Germinal center (tissue), 1 donor: ENCODE measurements at places on chromosomes 12 and 14.

- no peak for DNase-seq
These were observed at the start of gene LRCOL1 for GRCh38 chr12:132610051-132610759. Gene LRCOL1 (minus strand): TSS chr12:132610582. CDS start chr12:132606251, 4,331 bp downstream.

DNA sequence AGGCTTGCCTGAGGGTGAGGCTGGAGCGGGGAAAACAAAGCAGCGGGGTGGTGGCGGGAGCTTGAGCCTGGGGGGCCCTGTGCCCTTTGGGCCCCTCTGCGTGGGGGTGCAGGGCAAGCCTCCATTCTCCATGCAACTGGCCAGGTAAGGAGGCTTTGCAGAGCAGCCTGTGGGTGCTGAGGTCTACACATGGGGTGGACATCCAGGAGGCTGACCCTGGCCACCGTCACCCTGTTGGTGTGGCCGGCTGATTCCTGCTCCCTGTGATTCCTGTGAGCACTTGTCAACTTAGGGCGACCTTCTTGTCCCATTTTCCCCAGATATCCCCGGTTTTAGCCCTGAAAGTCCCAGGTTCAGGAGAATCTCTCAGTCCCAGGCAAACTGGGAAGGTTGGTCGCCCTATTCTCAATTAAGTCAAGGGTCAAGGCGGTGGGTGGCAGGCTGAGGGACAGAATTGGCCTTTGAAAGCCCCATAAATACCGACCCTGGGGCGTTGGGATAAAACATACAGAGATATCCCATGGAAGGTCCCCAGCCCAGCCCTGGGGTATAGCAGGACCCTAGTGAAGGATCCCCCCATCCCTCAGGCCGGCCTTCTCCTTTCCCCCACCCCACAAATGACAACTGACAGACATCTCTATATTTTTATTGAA is 70.5 kb downstream of the PRIMA1 start:
- no peak for DNase-seq

DNA sequence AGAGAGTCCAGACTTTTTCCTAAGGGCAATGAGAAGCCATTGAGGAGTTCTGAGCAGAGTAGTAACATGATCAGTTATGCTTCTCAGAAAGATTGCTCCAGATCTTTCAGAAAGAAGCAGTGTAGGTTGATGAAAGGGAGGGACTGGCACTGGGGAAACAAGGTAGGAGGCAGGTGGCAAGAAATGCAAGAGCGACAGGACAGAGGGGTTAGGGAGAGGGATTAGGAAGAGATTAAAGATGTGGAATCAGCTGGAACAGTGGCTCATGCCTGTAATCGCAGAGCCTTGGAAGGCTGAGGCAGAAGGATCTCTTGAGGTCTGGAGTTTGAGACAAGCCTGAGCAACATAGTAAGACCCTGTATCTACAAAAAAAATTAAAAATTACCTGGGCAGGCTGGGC is 3.4 kb downstream of the CDCA3 start:
- DNase-seq = no peak

DNA sequence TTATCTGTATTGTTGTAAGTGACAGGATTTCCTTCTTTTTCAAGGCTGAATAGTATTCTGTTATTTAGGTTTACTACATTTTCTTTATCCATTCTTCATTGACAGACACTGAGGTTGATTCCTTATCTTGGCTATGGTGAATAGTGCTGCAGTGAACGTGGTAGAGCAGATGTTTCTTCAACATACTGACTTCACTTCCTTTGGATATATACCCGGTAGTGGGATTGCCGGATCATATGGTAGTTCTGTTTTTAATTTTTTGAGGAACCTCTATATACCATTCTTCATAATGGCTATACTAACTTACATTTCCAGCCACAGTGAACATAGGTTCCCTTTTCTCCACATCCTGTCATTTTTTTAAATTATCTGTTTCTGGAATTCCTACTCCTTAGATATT is 21.8 kb downstream of the DERA start:
- DNase-seq = no peak

GRCh38 chr12:77062846-77063461 is 2.4 kb downstream of the E2F7 start:
- no peak for DNase-seq

DNA sequence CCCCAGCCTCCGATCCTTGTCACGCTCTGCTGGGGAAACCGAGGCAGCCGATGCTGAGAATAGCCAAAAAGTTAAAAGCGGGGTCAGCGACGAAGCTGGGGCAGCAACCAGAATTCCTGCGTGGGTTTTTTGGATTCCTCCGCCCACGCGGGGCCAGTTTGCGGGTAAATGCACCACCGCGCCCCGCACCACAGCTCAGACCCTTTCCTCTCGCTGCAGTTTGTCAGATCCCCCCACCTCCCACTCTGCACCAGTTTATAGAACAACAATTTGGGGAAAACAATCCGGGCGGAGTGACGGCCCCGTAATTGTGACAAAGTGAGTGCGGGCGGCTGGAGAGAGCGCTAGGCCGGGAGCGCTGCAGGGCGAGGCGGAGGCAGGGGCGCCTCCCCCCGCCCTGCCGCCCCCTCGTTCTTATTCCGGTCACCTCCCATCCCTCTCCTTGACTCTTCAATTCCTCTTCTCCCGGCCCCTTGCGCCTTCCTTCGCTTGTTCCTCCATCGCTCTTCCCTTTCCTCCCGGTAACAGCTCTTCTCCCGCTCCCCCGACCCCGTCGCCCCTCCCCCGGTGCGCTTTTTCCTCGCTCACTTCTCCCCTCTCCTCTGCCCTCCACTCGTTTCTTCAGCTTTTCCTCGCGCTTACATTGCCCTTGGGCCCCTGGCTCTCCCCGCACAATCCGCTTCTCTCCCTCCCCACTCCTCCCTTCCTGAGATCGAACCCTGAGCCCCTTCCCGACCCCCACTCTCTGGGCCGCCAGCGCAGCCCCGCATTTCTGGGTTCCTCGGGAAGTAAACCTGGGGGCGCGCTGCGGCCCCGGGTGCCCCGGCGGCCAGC is 646 bp upstream of the DNAJC22 start:
- no peak for DNase-seq

- DNase-seq = peak; percentile 30
These were observed 13.9 kb upstream of the CACNA2D4 start for GRCh38 chr12:1932264-1932777.

GRCh38 chr12:2212971-2213869 is 160.4 kb downstream of the CACNA1C start:
- DNase-seq = no peak

DNA sequence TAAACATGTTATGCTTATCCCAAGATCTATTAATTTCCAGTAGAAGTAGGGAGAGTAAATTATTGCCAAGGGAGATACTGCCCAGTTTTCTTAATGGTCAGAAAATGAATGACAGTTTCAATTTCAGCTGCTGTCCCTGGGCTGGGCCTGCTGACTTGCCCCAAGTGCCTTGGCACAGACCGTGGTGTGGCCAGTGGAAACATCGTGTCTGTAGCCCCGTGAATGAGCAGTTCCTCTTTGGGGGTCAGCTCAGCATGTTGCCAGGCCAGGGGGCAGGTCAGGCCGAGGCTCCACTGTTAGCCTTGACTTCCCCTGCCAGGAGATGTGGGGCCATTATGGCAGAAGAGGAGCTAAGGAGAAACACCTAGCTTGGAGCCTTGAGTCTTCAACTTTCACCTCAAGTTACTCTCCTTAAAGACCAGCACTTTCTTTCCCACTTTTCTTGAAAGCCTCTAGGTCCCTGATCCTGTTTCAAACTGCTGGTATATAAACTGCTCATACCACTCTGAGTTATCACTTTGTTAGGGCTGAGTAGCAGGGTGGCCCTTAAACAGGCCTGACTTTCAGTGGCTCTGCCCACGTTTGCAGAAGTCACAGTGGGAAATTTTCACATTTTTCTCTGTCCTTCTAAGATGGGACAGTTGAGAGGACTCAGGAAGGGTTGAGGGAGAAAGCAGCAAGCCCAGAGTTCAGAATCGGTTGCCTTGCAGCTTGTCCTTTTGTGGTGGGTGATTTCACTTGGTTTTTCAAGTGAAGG is 73.2 kb downstream of the SUSD6 start:
- DNase-seq = no peak

- DNase-seq = no peak
These were observed 22.2 kb upstream of the C12orf71 start for GRCh38 chr12:27104546-27104945.

DNA sequence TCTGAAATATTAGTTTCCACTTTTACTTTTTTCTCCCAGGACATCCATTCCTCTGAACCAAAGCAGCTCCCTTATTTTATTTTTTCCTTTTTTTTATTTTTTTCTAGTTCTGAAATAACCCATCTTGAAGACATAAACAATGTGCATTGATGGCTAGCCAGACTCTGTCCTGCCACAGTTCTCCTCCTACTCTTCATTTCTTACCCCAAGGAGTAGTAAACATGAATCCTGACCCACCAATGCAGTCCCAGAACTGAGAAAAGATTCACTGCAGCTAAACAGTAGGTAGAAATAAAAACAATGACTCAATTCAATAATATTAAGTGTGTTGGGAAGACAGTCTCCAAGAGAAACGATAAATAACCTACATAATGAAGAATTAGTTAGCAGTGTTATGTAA is 65.7 kb upstream of the NOVA1 start:
- no peak for DNase-seq

- DNase-seq = no peak
These were observed 754.5 kb downstream of the C12orf50 start for GRCh38 chr12:87274594-87275245.

DNA sequence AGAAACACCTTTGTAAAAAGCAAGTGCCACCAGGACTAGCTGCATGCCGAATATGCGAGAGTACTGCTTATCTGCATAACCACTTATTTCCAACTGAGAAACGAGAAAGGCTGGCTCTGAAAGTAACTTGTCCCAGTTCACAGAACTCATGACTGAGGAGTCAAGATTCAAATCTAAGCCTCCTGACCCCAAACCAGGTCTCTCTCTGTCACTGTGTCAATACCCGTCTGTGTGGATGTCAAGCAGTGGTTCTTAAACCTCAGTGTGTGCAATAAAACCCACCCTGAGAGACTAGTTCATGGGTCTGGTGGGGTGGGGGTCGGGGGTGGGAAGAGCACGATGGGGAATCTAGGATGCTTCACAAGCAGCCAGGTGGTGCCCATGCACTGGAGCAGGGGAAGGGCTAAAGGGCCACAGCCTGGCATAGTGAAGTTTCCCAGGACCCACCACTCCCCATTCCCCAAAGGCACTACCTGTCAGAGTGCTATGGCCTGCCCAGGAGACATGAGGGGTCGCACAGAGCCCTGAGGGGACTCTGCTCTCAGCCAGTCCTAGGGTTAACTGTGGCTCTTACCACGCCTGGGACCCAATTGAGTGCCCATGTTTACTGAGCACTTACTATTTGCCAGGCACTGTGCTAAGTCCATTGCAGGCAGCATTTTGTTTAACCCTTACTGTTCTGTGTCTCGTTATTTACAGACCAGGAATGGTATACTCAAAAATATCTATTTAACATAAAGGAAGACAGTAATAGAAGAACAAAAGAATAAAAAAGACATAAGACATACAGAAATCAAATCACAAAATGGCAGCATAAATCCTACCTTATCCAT is 33.4 kb upstream of the PNMA1 start:
- no peak for DNase-seq

GRCh38 chr12:107169200-107169599 is 75.9 kb upstream of the CRY1 start:
- no peak for DNase-seq

GRCh38 chr12:91951571-91951970 is 194.1 kb downstream of the BTG1 start:
- no peak for DNase-seq

GRCh38 chr12:106021516-106021915 is 117.2 kb downstream of the NUAK1 start:
- no peak for DNase-seq

- DNase-seq = peak; percentile 17
These were observed 752 bp downstream of the DACT1 start for GRCh38 chr14:58638231-58639197.

DNA sequence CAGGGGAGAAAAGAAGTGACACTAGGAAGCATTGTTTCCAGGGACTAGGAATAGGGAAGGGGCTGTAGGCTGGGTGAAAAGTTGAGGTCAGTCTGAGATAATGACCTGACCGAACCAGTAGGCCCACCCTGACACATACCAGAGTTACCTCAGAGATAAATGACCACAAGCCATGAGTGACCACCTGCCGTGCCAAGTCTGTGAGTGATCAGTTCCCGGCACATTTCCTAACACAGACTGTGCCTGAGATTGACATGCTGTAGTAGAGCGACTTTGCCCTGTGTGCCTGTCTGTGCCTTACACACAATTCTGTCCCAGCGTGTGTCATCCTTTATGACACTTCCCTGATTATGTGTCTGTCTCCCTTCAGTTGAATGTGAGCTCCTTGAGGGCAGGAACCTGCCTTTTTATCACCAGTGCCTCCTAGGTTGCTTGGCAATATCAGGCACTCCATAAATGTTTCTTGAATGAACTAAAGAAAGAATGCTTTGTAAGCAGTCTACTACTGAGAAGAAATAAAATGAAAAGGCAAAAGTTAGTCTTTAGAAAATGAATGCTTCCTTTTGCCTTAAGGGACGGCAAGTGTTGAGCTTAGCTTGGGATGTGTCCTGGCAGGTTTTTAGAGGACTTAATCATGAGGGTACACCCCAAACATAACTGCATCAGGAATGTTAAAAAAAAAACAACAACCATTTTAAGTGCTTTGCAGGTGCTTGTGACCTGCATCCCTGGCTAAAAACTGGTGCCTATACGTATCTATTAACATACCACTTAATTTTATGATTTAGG is 9.6 kb upstream of the SSPN start:
- DNase-seq = no peak

DNA sequence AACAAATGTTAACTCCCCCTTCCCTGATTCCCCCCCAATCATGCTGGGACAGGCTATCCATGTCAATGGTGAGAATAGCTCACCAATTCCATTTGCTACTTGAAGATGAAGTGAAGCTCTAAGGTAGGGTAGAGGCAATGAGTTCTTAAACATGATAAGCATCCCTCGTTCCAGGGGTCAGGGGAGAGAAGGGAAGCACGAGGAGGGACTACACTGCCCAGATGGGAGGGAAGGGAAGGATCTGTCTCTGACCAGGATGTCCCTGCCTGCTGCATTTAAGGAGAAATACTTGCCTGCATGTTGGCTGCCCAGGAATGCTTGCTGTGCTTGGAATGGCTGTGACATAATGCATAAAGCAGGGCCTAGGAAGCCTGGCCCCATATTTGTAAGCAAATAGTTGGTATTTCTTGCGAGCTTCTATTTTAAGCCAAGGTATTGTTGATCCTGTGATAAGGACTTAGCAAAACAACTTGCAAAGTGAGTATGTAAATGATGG is 155.1 kb downstream of the CEP83 start:
- DNase-seq = no peak

DNA sequence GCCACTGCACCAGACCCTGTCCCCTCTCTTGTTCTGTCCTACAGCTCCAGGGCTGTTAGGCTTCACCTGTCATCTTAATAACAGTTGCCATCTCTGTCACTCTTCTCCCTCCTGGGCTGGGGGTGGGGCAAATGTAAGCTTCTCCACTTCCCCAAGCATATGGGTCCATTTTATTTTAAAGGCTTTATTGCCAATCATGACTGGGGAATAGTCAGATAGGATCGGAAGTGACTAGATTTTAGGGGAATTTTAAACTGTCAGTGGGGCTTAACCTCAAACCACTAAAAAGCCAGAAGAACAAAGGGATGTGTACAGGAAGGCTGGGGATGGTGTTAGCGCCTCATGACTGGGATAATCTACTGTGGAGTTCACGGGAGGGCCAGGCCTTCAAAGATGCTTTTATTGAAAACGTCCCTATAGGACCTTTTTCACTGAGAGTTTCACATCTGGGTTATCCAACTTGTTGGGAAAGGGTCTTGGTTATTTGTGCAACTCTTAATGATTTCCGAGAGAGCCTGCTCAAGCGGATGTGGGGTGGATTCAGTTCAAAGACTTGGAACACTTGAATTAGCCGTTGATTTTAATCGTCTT is 41.6 kb downstream of the CHST11 start:
- no peak for DNase-seq
